ENCODE measurements at places on chromosomes 11 and 22.

- no peak for DNase-seq
These were observed 53.3 kb downstream of the WNT11 start for GRCh38 chr11:76152741-76153570.

GRCh38 chr11:96827164-96827563, 437.4 kb downstream of the JRKL start:
- DNase-seq, result no peak

GRCh38 chr11:22780952-22781593, 48.5 kb downstream of the SVIP start:
- DNase-seq, result no peak

GRCh38 chr22:40046126-40046525, 51.4 kb downstream of the FAM83F start:
- DNase-seq, result no peak

- no peak for DNase-seq
These were observed 1.2 kb downstream of the SOX10 start for GRCh38 chr22:37982938-37983859.

DNA sequence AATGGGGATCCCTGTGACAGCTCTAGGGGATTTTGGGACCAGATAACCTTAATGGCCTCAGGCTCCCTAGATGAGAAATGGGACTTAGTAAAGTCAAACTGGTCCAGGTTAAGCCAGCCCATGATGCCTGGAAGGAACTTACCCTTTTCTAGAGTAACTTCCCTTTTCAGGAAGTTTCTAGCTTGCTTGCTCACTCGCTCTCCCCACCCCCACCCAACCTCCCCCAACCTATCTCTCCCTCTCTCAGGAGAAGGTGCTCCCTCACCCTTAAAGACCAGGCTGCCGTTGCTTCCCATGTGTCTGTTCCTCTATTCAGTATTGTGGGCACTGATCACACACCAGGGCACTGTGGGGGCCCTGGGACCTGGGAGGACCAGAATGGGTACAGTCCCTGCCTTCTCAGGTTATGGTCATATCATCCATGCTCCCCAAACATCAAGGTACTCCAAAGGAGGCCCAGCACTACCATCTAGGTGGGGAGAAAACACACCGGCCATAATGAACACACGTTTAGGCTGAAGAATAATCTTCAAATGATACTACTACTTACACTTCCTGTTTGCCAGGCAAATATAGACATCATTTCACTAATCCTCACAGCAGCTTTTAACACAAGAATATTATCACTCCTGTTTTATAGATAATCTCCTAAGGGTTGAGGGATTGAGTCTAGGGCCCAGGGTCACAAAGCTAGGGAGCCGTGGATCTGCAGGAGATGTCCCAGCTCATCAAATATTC, 18.2 kb downstream of the KCNQ1OT1 start:
- no peak for DNase-seq

GRCh38 chr11:41309111-41309522, 150.3 kb downstream of the LRRC4C start:
- no peak for DNase-seq

GRCh38 chr22:46451741-46452140, 85.7 kb downstream of the CELSR1 start:
- no peak for DNase-seq

DNA sequence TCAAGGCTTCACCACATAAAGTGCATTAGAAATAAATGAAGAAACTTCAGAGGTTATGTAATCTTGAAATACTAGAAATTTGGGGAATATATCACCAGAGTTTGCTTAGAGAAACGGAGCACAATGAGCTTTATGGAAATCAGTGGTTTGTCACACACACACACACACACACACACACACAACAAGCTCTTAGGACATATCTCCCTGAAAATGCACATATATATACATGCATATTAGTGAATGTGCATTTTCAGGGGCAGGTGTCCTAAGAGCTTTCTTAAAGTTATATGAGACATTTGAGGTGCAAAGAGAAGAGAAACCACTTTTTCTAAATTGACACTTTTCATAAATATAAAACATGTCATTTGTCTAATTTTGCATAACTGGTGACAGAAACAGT, 93.7 kb upstream of the CARD18 start:
- DNase-seq, result no peak

- no peak for DNase-seq
These were observed 2.9 kb downstream of the FAM111A start for GRCh38 chr11:59145534-59145933.

DNA sequence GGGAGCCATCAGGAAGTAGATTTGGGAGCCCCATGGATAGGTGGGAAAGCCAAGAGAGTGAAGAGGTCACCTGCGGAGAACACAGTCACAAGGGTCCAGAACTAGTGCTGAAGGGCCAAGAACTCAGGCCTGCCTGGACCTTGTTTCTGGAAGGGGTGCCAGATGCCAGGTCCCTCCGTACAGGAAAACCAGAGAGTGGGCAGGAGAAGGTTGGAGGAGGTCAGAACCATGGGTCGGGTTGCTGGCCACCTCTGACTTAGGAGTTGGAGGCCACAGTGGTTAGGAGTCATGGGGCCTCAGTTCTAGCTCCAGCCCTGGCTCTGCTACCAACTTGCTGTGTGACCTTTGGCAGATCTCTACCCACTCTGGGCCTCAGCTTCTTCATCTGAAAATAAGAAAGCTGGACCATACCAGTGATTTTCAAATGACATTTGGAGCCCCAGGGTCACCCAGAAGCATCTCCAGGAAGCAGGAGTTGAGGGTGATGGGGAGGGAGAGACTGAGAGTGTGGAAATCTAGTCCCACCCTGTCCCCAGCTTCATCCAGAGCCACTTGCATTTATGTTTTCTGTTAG, 20.8 kb upstream of the TUB start:
- no peak for DNase-seq

GRCh38 chr11:70067591-70068341, 10.4 kb upstream of the ANO1 start:
- no peak for DNase-seq

Data from HAP-1 (cell line).